ENCODE measurements at places on chromosomes 12 and 14.

DNA sequence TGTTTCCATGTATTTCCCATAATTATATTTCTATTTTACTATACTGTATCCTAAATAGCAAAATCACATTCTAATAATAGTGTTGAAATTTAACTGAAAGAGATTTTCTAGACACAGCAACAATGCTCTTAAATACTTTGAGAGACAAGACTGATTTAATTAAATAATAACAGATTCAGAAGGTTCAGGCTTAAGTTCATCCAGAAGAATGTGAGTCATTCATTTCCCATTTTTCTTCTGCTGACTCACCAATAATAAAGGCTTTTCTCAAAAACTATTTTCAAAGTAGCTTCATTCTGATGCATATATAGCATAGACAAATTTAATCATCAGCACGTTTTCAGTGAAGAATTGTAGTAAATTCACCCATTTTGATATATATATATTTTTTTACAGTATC is 481.4 kb downstream of the MDGA2 start:
- DNase-seq = no peak

- DNase-seq = no peak
Observed at GRCh38 chr12:1073652-1074051, 82.6 kb downstream of the ERC1 start.

GRCh38 chr12:17971850-17972249 is 118.1 kb downstream of the RERGL start:
- no peak for DNase-seq

- no peak for DNase-seq
Observed at GRCh38 chr12:16972923-16973770, 367.2 kb upstream of the LMO3 start.

DNA sequence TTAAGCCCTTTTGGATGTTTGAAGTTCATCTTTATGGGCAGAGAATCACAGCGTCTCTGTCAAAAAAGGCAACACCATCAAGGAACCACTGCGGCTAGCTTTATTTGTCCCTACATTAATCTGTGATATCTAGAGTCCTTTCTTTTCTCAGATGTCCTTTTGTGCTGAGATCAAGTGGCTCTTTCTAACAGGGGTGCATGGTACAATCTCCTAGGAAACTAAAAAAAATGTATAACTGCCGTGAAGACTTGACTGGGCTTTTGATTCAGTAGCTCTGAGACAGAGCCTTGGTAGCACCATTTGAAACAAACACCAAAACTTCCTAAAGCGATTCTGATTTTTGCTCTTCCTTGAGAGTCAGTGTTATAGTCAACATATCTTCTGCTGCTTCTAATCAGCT is 33.3 kb downstream of the KCNK13 start:
- DNase-seq = no peak

- DNase-seq = no peak
Observed at GRCh38 chr14:31319701-31320100, 100.6 kb downstream of the HEATR5A start.

DNA sequence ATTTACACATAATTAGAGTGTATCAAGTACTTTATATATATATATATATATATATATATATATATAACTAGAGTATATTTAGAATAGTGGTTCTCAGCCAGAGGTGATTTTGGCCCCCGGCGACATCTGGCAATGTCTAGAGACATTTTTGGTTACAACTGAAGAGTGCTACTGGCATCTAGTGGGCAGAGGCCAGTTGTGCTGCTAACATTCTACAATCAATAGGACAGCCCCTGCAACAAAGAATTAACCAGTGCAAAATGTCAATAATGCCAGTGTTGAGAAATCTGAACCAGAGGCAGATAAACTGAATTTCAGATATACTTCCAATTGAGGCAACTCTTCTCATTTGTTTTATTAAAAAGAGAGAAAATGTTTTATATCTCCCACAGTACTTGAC is 8.9 kb downstream of the GTF2A1 start:
- DNase-seq = no peak

DNA sequence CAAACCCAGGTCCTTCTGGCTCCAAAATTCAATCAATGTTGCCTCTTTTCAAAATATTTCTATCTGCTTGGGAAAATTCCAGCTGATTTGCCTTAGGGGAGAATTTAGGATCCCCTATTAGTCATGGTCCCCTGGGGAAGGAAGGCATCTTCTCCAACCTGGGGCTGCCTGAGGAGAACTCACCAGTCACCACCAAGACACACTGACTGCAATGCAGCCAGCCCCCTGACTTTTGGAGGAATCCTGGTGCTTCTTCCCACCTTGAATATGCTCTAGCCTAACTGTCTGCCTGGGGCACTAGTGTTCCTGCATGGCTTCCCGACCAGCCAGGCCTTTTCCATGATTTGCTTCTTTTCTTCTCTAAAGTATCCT is 71.8 kb upstream of the BCL2L14 start:
- DNase-seq = no peak

GRCh38 chr14:105944632-105945610 is 418.5 kb downstream of the TMEM121 start:
- peak; percentile 53 for DNase-seq

DNA sequence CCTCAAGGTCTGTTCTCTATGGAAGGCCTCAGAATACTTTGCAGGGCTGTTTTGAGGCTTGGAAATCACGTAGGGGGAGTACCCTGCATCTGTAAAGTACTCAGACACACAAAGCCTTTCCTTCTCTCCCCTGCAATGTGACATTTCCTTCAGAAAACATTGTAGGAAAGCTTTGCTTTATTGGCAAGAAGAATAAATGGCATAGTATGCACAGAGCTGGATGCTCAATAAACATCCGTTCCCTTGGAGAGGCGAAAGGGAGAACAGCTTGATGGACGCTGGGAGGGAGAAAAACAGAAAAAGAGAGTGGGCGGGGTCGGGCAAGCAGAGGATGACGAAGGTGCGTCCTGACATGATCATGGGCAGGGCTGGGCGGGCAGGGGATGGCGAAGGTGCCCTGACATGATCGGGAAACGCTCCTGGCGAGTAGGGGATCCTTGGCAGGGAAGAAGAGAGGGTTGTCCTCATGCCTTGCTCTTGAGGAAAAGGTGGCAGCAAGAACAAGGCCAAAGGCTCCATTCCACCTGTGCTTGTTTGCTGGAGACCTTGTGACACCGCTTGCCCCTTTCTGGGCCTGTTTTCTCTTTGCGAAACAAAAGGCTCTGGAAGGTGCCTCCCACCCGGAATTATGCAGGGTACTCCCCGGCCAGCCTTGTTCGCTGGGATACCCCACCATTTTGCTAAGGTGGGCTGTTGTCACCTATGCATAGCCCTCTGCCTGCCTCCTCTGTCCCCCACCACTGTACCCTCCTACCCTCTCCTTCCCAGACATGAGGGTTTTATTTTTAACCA is 21.1 kb downstream of the IRF2BPL start:
- no peak for DNase-seq

- no peak for DNase-seq
Observed at GRCh38 chr12:47747126-47747525, 11.6 kb downstream of the RAPGEF3 start.

- no peak for DNase-seq
Observed at GRCh38 chr12:33825442-33825841, 196.9 kb upstream of the ALG10 start.

DNA sequence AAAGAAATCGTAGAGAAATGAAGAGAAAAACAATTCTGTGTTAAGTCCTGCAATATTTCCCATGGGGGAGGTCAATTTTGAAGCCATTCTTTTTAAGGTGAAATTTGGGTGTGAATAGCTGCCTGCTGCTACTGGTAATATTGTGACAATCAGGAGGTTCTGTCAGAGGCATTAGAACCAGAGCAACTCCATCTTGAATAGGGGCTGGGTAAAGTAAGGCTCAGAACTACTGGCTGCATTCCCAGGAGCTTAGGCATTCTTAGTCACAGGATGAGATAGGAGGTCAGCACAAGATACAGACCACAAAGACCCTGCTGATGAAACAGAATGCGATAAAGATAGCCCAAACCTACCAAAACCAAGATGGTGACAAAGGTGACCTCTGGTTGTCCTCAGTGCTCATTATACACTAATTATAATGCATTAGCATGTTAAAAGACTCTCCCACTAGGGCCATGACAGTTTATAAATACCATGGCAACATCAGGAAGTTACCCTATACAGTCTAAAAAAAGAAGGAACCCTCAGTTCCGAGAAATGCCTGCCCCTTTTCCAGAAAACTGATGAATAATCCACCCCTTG is 24.8 kb upstream of the MTHFD1 start:
- no peak for DNase-seq

GRCh38 chr14:23171222-23171975 is 12.1 kb downstream of the SLC7A8 start:
- no peak for DNase-seq

- no peak for DNase-seq
Observed at GRCh38 chr14:104891664-104892530, 26.8 kb downstream of the CEP170B start.

DNA sequence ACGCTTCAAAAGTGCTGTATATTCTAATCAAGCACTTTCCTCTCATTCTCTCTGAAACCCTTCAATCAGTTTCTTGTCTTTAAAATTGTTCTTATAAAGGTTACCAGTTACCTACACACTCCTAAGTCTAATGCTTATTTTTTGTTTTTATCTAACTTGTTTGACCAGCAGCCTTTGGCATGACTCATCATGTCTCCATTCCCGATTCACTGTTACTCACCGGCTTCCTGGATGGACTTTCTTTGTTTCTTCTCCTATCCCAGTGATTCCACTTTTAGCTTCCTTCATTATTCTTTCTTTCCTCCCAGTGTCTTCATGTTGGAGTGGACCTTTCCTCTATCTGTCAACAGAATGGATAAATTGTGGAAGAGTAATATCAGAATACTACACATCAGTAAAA is 368.6 kb upstream of the CCDC196 start:
- DNase-seq = no peak

DNA sequence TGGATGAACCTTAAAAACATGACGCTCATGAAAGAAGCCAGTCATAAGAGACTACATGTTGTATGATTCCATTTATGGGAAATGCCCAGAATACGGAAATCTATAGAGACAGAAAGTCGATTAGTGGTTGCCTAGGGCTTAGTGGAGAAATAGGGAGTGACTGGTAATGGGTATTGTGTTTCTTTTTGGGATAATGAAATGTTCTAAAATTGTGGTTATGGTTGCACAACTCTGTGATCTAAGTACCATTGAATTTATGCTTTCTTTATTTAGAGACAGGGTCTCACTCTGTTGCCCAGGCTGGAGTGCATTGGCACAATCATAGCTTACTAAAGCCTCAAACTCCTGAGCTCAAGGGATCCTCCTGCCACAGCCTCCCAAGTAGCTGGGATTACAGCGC is 8.0 kb downstream of the RBMS2 start:
- DNase-seq = no peak

- DNase-seq = peak; percentile 51
Observed at GRCh38 chr12:6635375-6635855, 344 bp downstream of the LPAR5 start.

GRCh38 chr12:94318181-94318580 is 141.5 kb downstream of the CEP83 start:
- DNase-seq = no peak

All from stimulated activated CD8-positive, alpha-beta memory T cell treated with anti-CD3 and anti-CD28 coated beads, Interleukin-12 subunit alpha, Interleukin-12 subunit beta, amount 100 ng/mL, for 4 hours (primary cell).